ENCODE measurements at places on chromosomes 13 and 19.
A peak's percentile ranks its signal among the peaks of the same experiment; 100 is the strongest.

DNA sequence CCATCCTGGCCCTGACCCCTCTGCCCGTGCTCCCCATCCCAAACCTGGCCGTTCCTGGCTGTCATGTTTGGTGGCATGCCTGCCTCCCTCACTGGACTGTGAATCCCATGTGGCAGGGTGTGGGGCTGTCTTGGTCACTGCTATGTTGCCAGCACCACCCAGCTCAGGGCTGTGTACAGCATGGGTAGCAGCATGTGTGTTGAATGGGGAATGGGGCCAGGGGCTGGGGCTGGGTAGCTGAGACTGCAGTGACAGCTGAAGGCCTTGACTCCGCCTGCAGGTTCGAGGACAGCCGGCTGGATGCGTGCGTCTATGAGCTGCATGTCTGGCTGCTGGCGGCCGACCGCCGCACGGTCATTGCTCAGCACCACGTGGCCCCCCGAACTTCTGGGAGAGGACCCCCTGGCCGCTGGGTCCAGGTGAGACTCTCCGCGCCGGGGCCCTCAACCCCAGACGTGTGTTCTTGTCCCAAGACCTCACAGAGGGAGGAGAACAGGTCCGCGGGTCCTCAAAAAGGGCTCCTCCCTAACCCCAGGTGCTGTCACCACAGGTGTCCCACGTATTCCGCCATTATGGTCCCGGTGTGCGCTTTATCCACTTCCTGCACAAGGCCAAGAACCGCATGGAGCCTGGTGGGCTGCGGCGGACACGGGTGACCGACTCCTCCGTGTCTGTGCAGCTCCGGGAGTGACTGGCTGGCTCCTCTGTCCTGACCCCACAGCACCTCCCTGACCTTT lies 3.5 kb downstream of the NCCRP1 start:
- DNase-seq = no peak

DNA sequence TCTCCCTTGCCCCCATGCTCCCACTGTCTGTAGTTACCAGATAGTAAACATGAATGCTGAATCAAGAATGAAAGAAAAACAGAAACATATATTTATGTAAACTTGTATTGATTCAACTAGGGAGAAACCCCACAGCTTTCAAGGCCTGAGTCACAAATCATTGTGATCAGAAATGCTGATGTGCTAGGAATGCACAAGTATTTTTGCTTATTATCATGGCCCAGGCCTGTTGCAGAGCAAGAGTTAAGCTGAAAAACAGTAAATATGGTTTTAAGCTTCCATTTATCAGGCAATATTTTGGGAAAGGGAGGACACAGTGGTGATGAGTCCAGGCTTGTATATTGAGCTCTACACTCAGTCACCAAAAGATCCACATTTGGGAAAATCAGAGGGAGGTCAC lies 669.6 kb downstream of the DIAPH3 start:
- no peak for DNase-seq

- DNase-seq = no peak
Measured at GRCh38 chr13:20349564-20350381, 117.7 kb upstream of the GJB6 start.

DNA sequence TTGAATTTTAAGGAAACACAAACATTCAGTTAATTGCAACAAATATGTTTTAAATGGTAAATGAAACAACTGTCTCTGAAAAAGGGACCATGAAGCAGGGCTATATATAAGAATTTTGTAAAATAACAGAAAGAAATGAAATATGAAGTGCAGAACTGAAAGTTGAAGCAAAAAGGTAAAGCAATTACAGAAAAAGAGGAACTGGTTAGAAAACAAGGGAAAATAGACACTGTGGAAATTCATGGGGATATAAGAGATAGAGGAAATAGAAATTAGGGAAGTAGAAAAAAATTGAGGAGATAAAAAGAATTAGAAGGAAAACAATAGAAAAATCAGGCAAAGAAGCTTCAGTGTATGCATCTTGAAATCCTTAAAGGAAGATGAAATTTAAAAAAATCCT lies 40.0 kb upstream of the TDRD3 start:
- DNase-seq = no peak

- peak; percentile 74 for DNase-seq
Measured at GRCh38 chr19:52453324-52454094, at the start of gene ZNF578. TSS of gene ZNF578 (plus strand) at chr19:52453553. CDS start at chr19:52501846, 48,293 bp downstream.

- no peak for DNase-seq
Measured at GRCh38 chr19:3641515-3642269, 15.1 kb upstream of the CACTIN start.

- DNase-seq = no peak
Measured at GRCh38 chr19:13975870-13976269, 23.6 kb downstream of the DCAF15 start.

- DNase-seq = no peak
Measured at GRCh38 chr19:16531380-16531669, 10.9 kb downstream of the CHERP start.

DNA sequence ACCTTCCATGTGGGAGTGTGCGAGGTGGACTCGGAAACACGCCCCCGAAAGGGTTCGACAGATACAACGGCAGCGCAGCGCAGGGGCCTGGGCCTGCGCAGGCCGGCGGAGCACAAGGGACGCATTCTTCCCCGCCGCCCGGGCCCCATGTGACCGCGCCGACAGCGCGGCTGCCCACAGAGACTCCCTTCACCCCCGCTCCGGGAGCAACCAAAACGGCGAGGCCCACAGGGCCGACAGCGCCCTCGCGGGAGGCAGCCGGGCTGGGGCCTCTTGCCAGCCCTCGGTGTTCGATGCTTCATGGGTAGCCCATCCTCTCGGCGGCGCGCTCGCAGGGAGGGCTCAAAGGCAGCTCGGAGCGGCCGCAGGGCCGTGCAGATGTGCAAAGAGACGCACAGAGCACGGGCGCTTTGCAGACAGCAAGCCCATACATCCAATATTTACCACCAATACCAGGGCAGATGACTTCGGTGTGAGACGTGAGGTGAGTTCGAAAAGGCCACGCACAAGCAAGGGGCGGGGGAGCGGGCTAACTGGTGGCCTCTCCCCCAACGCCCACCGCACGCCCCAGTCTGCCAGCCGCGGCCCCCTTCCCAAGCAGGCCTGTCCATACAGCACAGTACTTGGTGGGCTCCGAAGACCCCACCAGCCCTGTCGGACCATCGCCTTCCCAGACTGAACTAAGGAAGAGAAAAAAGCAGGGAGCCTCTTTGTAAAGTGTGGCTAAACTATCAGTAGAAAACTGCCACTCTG lies 89.9 kb downstream of the CRYL1 start:
- DNase-seq = no peak

DNA sequence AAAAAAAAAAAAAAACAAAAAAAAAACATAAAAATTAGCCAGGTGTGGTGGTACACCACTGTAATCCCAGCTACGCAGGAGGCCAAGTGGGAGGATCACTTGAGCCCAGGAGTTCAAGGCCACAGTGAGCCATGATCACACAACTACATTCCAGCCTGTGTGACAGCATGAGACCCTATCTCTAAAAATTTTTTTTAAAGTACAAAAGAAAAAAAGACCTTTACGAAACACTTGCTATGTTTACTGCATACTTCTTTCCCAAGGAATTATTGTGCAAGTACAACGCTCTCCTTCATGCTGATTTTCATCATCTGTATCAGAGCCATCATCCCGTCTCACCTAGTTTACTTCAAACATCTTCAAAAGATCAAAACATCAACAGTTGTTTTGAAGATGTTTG lies 28.6 kb upstream of the ZNF780A start:
- no peak for DNase-seq

DNA sequence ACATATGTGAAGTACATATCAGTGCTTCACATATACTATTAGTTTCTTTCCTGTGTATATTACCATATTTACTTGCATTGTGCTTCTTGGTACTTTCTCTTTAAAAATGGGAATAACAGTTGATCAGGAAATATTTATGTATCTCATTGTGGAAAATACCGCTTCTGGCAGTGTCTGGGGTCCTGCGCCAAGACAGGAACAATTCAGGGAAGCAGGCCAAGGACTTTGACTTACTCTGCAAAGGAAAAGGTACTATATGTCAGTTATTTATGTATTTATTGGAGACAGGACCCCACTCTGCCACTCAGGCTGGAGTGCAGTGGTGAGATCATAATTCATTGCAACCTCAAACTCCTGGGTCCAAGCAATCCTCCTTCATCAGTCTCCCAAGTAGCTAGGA lies 57.7 kb upstream of the NBEA start:
- DNase-seq = no peak

DNA sequence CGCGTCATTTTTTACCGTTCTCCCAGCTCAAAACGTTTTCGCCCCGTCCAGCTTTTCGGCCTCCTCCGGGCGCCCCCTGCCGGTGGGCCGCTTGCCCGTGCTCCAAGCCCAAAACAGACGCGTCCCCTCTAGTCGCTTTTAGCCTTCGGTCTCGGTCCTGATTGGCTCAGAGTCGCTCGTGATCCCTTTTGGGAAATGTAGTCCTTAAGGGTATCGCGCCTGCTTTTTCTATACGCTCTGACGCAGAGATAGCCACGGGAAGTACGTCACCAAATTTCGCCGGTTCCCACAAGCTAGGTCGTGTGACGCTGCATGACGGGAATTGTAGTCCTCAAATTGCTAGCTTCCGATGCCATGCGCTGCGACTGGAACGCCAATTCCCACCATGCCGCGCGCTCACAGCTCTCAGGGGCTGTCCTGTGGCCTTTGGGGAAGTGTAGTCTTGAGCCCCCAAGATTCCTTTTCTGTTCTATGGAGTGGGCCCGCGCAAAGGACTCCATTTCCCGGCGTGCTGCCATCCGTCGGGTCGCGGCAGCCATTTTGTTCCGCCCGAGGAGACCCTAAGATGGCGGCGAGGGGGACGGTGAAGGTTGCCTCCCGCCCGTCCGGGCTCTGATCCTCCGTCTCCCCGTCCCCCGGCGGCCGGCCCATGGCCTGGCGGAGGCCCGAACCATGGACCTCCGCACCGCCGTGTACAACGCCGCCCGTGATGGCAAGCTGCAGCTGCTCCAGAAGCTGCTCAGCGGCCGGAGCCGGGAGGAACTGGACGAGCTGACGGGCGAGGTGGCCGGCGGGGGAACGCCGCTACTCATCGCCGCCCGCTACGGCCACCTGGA lies at the start of gene FEM1A:
FEM1A (plus strand) TSS at position 552 of the 836 bp plus-strand sequence; CDS start at position 673, 121 bp downstream.
- peak; percentile 100 for DNase-seq

- peak; percentile 16 for DNase-seq
Measured at GRCh38 chr13:70723732-70724131, 615.5 kb upstream of the KLHL1 start.

- no peak for DNase-seq
Measured at GRCh38 chr13:112839356-112840105, 129.5 kb upstream of the MCF2L start.

- DNase-seq = no peak
Measured at GRCh38 chr19:42129399-42130253, 2.6 kb downstream of the POU2F2 start.

DNA sequence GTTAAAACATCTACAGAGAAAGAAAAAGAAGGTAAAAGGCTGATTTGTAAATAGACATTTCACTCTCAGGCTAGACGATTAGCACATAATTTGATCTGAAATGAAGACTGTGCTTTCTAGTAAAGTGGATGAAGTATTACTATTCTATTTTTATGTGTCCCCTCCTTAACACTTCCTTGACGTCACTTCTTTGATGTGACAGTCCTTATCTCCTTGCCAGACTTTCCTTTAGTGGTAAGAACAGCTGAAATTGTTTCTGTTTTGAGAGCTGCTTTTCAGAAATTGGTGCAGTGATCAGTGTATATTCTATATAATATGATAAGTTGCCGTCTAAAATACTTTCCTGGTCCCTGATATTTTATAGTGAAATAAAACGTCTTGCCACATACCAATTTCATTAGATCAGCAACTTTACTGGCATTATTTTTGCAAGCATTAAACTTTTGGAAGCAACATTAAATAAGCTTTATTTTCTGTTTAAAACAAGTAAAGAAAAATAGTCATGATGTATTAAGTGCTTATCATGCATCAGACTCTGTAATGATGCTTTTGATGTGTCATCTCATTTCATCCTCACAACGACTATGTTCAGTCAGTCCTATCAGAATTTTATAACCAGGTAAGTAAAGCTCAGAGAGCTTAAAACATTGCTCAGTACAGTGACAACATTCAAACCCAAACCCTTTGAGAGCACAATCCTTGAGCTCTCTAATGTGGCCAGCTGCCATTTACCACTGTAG lies 210.3 kb upstream of the PCDH9 start:
- peak; percentile 76 for DNase-seq

- DNase-seq = no peak
Measured at GRCh38 chr13:98858191-98858590, 105.7 kb upstream of the SLC15A1 start.

GRCh38 chr13:22161871-22162270 lies 491.0 kb downstream of the FGF9 start:
- DNase-seq = no peak

DNA sequence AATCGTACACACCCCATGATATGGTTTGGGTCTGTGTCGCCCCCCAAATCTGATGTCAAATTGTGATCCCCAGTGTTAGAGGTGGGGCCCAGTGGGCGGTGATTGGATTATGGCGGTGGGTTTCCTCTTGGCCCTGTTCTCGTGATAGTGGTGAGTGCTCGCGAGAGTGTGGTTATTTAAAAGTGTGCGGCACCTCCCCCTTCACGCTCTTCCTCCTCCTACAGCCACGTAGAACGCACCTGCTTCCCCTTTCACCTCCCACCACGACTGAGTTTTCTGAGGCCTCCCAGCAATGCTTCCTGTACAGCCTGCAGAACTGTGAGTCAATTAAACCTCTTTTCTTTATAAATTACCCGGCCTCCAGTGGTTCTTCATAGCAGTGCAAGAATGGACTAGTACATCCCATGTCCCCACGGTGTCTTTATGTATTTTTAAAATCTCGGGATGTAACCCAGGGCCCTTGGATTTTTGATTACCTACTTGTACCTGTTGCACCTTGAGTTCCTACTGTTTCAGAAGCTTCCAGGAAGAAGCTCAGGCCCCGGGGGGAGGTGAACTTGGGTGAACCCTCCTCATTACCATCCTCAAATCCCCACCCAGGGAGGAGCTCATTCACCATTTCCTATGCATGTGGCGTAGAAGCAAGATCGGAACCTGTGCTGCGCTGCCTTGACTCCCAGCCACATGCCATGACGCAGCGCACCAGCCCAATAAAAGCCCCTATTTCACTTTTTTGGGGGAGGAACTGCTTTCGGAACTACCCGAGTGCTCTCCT lies 52.4 kb downstream of the TEX29 start:
- DNase-seq = no peak

- no peak for DNase-seq
Measured at GRCh38 chr13:59665732-59666131, 498.0 kb downstream of the DIAPH3 start.

- no peak for DNase-seq
Measured at GRCh38 chr13:75633285-75633684, 2.8 kb upstream of the LMO7 start.

- DNase-seq = no peak
Measured at GRCh38 chr13:53921473-53921872, 892.9 kb downstream of the OLFM4 start.

- DNase-seq = no peak
Measured at GRCh38 chr13:79442706-79443105, 36.7 kb upstream of the RBM26 start.

Data from hematopoietic multipotent progenitor cell treated with erythropoietin and hydrocortisone succinate and interleukin-3 and kit ligand, for 6 days (in vitro differentiated cells).